Calu3 (cell line): ENCODE measurements at places on chromosomes 3 and 15. TPM values are rescaled to one million over a fixed set of nuclear protein-coding genes. Genes with fewer than 3 reads are reported as not detected.

GRCh38 chr3:113541519-113541918 lies 9.2 kb downstream of the SIDT1 start:
- no peak for DNase-seq

DNA sequence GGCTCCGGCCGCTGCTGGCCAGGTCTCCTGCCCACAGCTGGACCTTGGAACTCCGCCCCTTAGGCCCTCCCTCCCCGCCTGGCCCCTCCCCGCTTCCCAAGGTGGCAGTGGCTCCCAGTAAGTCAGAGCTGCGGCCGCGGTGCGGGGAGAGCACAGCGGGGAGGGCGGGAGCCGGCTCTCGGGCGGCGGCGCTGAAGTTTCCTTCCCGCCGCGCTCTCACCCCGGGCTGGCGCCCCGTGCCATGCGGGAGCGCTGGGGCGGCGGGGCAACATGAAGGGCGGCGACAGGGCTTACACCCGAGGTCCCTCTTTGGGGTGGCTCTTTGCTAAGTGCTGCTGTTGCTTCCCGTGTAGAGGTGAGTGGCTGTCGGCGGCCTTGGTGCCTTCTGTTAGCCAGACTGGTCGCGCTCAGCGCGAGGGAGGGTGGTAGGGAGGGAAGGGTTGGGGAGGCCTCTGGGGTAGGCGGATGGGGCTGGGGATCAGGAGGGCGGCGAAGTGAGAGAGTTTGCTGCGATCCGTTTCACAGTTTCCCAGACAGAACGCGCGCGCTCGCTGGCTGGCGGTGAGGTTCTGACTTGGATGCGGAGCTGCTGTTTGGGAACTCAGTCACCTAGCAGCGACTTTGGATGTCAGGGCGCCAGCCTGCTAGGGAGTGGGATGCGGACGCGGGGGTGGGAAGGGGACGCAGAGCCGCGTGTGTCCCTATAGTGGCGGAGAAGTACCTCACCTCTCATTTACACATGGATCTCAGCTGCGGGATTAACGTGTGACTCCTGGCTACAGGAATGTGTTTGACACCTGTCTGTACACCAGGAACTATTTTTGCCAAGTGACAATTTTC lies 145.5 kb upstream of the UMPS start:
- peak; percentile 88 for DNase-seq

DNA sequence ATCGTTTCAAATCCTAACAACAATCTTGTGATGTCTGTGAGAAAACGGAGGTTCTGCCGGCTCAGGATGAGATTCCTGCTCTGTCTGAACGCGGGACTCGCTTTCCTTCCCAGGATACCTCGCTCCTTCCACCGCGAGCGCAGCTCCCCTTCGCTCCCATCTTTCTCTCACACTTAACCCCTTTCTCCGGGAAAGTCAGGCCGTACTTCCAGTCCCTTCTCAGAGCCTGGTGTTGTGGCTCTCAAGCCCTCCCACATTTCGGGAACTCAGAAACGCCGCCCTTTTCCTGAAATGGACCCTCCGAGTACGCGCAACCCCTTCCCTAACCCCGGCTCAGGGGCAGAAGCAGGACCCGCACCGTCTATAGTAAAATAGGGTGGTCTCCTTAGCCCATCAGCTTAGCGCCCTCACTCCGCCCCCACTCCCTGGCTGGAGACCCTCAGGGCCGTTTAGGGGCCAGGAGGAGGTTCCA lies 378 bp upstream of the FEM1B start:
- no peak for DNase-seq

- no peak for DNase-seq
Measured at GRCh38 chr15:39589815-39590644, 9.2 kb downstream of the THBS1 start.

GRCh38 chr3:137008976-137009375 lies 51.2 kb downstream of the IL20RB start:
- no peak for DNase-seq

- no peak for DNase-seq
Measured at GRCh38 chr3:30007668-30008067, 598.7 kb upstream of the TGFBR2 start.

DNA sequence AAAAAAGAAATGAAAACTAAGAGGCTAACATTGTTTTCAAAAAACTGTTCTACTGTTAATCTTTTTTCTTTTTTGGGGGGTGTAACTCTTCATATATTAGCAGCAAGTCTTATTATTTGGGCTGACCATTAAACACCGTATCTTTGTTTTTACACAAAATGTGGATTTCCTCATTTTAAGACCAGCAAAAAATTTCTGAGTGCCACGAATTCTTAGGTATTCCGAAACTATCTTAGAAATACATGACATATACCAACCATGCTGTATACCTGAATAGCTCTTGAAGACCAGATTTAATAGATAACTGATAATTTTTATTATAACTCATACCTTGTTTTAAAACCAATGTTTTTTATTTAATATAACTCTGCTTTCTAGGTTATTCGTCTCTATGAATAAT lies 620 bp upstream of the TTC23 start:
- no peak for DNase-seq

DNA sequence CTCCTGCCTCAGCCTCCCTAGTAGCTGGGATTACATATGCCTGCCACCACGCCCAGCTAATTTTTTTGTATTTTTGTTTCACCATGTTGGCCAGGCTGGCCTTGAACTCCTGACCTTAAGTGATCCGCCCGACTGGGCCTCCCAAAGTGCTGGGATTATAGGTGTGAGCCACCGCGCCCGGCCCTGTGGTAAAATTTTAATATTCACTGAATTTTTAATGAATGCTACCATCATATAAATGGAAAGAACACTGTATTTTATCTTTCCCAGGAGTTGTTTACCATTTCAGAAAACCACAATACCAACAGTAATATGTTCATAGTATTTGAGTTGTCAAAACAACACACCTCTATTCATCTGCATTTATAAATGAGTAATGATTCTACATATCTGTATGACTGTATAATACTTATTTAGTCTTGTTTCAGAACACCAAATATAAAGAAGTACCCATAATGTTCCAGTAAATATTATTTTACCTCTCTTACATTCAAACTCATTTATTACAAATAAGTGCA lies 16.2 kb upstream of the MAGEF1 start:
- no peak for DNase-seq

DNA sequence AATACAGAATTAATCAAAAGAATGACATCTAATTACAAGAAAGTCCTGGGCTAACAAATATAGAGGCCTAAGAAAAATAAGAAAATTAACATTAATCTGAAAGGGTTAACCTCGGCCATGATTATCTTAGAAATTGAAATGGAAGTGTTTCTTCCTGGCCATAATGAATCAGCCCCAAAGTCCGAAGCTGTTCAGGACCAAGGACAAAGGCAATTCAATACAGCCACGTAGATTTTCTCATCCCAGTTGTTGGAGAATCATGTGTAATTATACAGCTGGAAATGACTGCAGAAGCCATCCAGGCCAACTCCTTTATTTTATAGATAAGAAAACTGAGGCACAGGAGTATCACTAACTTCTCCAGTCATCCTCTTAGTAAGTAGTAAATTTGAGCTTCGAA lies 38.0 kb upstream of the GBE1 start:
- no peak for DNase-seq

GRCh38 chr3:52440671-52441070 lies 4.2 kb downstream of the SEMA3G start:
- DNase-seq = no peak

GRCh38 chr15:29311696-29312095 lies 42.1 kb upstream of the NSMCE3 start:
- DNase-seq = no peak

DNA sequence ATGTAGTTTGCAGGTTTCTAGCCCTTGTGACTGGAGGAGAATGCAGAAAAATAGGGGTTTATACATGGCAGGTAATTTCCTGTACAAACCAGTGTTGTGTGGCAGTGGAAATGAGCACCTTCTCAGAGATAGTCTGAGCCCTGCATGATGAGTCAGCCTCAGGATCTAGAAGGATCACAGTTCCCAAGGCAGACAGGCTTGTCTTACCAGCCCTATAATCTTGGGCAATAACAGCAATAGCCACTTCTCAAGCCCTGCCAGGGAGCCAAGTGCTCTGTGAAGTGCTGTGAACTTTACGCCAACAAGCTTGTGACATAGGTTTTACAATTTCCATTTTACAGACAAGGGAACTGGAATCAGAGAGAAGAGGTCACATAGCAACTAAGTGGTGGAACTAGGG lies 89.4 kb downstream of the CD47 start:
- DNase-seq = no peak

GRCh38 chr3:178302966-178303930 lies 233.0 kb upstream of the KCNMB2 start:
- no peak for DNase-seq

DNA sequence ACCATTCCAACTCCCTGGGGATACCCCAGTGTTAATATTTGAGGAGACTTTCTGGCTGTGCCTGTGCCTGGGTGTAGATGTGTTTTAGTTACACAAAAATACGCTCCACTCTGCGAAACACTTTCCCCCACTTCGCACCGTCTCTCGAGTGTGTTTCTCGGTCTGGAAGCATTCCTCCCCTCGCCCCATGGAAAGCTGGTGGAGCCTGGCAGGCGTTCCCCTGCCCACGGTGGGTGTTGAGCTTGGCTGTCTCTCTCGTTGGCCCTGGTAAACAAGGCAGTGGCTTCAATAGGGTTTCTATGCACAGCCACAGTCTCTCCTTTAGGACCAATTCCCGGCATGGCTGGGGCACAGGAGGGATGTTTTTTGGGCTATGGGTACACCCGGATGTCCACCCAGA lies 19.3 kb downstream of the IQSEC1 start:
- no peak for DNase-seq

DNA sequence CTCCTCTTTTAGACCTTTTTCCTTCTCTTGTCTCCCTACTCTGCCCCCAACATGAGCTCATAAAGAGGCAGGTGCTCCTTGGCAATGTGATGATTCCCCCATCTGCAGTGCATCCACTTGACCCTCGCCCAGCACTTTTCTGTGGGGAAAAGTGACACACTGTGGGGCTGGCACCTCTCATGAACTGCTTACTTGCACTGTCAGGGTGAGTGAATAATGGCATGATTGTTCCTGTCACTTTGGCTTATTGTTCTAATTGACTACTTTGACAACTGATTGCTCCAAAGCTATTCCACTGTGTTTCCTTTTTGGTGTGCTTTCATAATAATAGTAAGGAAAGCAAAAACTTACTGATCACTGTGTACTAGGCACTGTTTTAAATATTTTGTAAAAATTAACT lies 253.3 kb upstream of the SUCLG2 start:
- no peak for DNase-seq

DNA sequence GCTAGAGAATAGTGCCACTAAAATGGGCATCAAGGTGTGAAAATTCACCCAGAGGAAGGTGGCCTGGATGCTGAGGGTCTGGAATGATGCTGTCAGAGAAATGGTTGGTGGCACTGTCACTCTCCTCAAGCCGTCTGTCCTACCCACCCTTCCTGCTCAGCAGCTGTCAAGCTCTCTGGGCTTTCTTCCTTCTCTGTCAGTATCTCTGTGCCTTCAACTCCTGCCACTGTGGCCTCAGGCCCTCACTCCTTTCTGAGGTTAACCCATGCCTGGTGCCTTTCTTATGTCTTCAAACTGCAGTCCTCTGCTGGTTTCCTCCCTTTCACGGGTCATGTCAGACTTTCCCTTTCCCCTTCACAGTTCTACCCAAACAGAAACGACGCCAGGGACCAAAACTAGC lies 4.4 kb downstream of the MYO5C start:
- no peak for DNase-seq

- DNase-seq = no peak
Measured at GRCh38 chr3:129485721-129486663, 42.4 kb upstream of the RHO start.

GRCh38 chr15:66997212-66997611 lies 68.2 kb upstream of the SMAD3 start:
- DNase-seq = peak; percentile 19

TMCO5A gene
- total RNA-seq = not detected in 2 replicates

HTR3E gene
- total RNA-seq = not detected in 2 replicates

KNG1 gene
- total RNA-seq = not detected in 2 replicates

SYNPR gene
- 0.90 TPM in 1 of 2 replicates, not detected in the other for total RNA-seq

MEGF11 gene
- total RNA-seq = 0.09 and 0.15 TPM in 2 replicates

ATP13A5 gene
- 0.66 TPM in 1 of 2 replicates, not detected in the other for total RNA-seq

CDAN1 gene
- 11.3 TPM in 2 replicates for total RNA-seq

CMTM7 gene
- total RNA-seq = 113 and 131 TPM in 2 replicates
